ENCODE measurements at places on chromosomes 5 and 9. TPM values are rescaled to one million over a fixed set of nuclear protein-coding genes. Genes with fewer than 3 reads are reported as not detected.

Gene SLC34A1
- not detected for total RNA-seq

Gene AFAP1L1
- 33.6 TPM for total RNA-seq

Gene LURAP1L
- total RNA-seq, result 2.5 TPM

Gene LAMC3
- total RNA-seq, result 4.0 TPM

Gene PRSS3
- total RNA-seq, result 3.3 TPM

Gene TRIO
- 86.4 TPM for total RNA-seq

Gene DBN1
- 86.3 TPM for total RNA-seq

Gene SERINC5
- 11.1 TPM for total RNA-seq

Gene PCDHA12
- total RNA-seq, result 0.34 TPM

Gene ZBED3
- 7.4 TPM for total RNA-seq

Gene IL7R
- total RNA-seq, result 0.06 TPM

Gene CD180
- 0.06 TPM for total RNA-seq

Gene GBGT1
- 6.6 TPM for total RNA-seq

Gene SEMA5A
- total RNA-seq, result 17.8 TPM

Gene SLC36A2
- not detected for total RNA-seq
